ENCODE measurements at places on chromosomes 4 and X.

DNA sequence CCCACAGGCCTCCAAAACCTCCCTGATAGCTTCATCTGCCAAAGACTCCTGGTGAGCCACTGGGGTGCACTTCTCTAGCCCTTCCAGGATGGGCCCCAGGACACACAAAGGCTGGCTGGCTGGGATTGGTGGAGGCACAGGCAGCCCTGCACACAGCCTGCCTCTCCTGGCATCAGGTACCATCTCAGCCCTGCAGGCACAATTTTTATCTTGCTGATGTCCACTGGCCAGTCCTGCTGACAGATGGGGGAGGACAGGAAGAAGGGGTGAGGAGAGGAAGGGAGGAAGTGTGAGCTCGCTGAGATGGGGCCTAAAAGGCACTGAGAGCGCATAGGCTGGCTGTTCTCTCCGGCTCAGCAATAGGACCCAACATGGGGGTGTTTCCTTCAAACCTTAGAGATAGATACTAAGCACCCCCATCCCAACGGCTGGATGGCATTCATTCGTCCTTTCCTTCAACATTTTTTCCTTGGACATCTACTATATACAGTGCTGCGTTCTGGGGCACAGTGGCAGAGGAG is 92.7 kb downstream of the PJA1 start:
- no peak for DNase-seq

DNA sequence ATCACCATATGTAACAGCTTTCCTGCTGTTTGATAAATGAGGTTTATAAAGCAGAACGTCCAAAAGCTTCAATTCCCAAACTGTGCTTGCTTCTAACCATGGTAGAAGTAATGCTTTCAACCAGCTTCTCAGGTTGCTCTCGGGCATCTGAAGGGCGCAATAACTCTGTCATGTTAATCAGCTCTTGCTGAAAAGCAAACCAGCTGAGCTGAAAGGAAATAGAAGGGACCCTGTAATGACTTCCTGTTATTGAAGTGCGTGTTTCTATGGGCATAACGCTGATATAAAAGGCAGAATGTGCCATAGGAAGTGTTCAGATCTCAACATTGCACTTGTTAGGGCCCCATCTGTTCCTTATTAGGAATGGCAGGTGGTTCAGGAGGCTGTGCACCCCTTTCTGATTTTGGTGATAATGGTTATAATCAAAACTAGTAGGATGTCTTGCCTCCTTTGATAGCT is 21.2 kb downstream of the HERC3 start:
- peak; percentile 37 for DNase-seq

- no peak for DNase-seq
These were observed 246.2 kb downstream of the SCFD2 start for GRCh38 chr4:53119680-53120079.

GRCh38 chrX:44431194-44431593 is 87.7 kb upstream of the EFHC2 start:
- DNase-seq: no peak

- no peak for DNase-seq
These were observed 109.0 kb upstream of the RAPGEF2 start for GRCh38 chr4:158993891-158994290.

GRCh38 chr4:181702864-181703495 is 540.2 kb upstream of the TENM3 start:
- no peak for DNase-seq

- DNase-seq: no peak
These were observed 64.0 kb upstream of the FGF13 start for GRCh38 chrX:138775517-138775916.

DNA sequence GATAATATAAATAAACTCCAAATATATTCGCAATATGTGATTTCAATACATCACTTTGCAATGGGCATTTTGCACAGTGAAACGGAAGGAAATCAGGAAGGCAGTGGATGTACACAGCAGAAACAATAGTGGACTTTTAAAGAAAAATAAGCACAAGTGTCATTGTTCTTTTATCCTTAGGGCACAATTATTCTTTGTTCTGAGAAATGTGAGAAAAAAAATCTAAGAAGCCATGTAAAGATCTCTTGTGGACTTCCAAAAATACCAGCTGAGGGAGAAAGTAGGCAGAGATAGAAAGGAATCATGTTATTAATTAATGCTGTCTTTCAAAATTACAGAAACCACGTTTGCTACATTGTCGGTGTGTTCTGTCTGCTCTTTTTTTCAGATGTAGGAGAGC is 17.6 kb upstream of the PRRG1 start:
- DNase-seq: no peak

DNA sequence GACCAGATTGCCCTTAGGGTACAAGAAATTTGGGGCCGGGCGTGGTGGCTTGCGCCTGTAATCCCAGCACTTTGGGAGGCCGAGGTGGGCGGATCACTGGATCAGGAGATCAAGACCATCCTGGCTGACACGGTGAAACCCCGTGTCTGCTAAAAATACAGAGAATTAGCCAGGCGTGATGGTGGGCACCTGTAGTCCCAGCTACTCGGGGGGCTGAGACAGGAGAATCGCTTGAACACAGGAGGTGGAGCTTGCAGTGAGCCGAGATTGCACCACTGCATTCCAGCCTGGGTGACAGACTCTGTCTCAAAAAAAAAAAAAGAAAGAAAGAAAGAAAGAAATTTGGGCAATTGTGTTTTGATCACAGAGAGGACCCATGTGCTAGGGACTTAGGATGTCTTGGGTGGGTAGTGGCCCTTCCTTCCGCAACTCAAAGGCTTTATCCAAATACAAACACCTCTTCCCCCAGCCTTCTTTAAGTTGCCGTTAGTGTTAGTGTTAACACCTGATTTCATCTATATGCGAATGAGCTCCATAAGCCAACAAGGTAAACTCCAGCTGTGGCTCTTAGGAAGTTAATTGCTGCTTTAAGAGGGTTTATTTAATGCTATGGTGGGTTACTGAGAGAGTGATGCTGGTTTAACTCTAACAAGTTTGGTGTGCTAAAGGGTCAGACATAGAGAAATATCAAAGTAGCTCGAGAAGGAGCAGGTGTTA is 8.6 kb upstream of the CCDC110 start:
- no peak for DNase-seq

DNA sequence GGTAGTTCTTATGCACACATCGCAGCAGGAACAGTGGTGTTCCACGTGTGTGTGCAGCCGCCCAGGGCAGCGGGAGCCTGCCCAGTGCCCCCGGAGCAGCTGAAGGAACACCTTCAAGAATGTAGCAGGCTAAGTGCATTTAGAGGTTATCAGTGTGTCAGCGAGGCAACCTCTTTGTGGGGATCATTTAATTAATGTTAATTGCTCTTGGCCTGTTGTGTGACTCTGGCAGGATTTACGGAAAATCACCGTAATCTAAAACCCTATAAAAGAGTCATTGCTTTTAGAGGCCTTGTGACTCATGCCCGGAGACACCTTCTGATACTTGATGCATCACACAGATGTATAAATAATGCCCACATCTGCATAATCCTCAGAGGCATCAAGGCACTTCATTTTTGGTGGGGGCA is 47.3 kb upstream of the GATB start:
- DNase-seq: no peak

DNA sequence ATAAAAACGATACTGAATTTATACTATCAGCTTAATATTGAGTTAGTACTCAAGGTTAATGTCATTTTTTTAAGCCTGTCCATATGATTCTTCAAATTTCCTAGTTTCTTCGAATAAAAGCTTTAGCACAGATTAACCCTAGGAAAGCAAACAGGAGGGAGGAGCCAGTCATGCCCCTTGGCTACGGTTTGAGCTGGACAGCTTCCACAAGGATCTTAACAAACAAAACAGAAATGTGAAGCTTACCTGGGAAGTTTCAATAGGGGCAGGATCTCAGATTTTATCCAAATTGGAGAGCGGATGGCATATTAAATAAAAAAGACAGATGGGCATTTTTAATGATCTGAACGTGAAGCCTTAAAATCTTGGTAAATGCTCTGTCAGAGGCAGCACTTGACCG is 2.3 kb downstream of the NWD2 start:
- no peak for DNase-seq

All from activated T-cell treated with anti-CD3 and anti-CD28 coated beads, Interleukin-2, amount 50 U/mL, for 72 hours (primary cell).